Thoracic aorta (tissue), 2 donors: ENCODE measurements at places on chromosomes 1 and 21.

GRCh38 chr1:214019499-214019898, 31.7 kb downstream of the PROX1 start:
- DNase-seq: no peak

DNA sequence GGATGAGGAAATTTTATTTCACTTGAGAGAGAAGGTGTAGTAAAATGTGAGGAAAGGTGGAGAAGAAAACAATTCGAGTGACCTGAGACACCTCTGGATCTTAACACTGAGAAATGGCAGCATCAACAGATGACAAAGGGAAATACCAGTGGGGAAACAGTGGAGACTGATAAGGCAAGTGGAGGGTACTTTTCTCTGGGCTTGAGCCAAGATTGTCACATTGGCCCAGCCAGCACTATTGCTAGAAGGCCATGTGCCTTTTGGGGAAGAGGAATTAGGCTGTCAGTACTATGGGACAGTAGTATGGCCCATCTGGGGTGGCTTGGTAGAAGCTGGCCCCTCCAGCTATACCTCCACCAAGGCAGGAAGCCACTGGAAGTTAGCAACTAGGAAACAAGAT, 8.4 kb downstream of the SYPL2 start:
- DNase-seq: no peak

- no peak for DNase-seq
Measured at GRCh38 chr1:92096317-92096716, 16.2 kb downstream of the BTBD8 start.

DNA sequence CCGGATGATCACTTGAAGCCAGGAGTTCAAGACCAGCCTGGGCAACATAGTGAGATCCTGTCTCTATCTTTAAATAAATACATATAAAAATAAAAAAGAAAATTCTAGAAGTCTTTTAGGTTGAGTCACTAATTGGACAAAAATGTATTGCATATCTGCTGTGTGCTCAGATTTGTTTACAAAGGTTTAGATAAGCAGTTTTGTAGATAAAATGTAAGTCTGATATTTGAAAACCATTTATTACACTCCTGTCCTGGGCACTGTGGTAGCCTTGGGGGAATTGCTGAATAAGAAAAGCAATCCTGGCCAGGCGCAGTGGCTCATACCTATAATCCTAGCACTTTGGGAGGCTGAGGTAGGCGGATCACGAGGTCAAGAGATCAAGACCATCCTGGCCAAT, 11.6 kb downstream of the GMEB1 start:
- no peak for DNase-seq

DNA sequence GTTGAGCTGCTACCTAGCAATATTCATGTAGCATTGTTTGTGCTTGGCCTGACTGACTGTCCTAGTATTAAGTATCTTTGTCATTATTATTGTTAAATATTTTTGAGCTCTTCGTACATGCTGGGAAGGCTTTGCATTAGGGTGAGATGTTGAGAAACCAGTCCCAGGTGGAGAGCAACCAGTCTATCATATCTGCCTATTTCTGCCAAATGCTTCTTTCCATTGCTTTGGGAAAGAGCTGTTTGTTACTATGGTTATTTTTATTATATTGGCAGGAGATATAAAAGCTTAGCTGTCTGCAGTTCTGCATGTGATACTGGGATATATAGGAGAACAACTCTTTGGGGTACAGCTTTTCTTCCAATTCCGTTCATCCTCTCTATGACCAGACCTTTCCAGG, 85.1 kb downstream of the CLDN17 start:
- no peak for DNase-seq

DNA sequence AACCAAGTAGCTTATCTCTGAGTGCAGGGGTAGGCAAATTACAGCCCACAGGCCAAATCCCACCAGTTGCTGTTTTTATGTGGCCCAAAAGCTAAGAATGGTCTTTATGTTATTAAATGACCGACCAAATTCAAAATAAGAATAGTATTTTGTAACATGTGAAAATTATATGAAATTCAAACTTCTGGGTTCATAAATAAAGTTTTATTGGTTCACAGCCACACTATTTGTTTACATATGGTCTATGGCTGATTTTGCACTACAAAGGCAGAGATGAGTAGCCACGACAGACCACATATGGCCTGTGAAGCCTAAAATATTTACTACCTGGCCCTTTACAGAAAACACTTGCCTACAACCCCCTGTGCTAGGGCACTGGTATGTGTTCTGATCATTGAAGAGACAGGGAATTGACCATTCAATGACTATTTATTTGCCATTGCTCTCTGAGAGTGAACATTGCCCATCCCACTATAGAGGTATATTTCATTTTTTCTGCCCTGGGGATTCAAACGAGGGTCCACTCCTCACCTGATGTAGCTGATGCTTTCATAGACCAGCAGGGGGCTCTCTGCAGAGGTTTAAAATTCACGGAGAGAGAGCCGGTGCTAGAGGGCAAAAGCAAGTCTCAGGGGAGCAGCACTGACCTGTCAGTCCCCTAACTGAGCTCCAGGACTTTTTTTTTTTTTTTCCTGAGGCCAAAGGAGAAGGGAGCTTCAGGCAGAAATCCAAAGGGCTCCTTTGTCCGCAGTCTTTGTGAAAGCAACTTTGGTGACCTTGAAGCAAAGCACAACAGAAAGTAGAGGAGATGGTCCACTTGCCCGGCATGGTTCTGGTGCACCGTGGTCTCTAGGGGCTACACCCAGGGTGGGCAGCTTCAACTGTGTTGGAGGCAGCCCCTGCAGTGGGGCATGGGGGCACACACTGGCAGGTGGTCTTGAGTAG, 7.3 kb upstream of the GNL2 start:
- DNase-seq: no peak

DNA sequence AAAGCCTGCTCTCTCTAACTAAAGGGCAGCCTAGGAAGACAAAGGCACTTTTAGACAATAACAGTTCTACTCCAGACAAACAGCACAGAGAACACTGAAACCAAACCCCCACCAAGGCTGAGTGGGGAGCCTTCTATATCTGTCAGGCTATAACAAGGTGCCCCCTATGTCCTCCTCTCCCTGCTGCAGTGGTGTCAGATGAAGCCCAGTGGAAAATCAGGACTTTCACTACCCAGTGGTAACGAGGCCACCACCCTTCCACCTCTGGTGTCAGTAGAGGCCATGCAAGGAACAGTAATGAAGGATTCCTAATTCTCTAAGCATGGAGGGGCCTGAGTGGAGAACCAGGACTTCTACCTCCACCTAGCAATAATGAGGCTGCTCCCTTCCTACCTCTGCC, 83.7 kb downstream of the ZSWIM5 start:
- no peak for DNase-seq

- DNase-seq: no peak
Measured at GRCh38 chr1:183023601-183024316, 539 bp downstream of the LAMC1 start.

- DNase-seq: no peak
Measured at GRCh38 chr1:73862355-73862754, 335.6 kb downstream of the LRRIQ3 start.

GRCh38 chr1:95022644-95022926, 50.2 kb downstream of the ALG14 start:
- no peak for DNase-seq

DNA sequence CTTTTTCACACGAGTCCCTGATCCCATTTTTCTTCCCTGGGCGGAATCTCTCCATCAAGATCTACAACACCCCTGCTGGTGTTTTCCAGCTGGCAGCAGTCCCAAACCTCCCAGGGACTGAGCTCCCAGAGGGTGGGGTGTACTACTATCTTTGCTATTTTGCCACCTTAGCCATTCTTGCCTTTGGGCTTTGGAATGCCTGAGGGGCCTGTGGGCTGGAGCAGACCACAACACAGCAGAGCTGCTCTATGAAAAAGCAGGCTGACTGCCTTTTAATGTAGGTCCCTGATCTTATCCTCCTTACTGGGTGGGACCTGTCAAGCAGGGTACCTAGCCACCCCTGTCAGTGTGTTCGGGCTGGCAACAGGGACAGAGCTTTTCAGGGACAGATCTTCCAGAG, 91.9 kb downstream of the KCNT2 start:
- DNase-seq: no peak

DNA sequence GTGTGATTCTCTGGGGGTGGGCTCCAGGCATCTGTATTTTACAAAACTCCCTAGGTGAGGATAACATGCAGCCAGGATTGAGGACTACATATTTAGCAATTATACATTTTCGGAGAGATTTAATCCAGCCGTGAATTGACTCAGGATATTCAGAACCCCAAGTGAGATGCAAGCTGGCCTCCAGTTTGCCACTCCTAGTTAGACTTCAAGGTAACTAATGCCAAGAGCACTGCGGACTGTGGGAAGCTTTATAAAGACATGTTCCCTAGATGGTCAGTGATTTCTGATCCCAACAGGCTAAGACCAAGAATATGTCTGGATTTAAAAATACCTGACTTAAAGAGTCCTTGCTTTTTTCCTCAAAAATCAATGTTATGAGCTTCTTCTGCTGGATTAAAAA, 308.5 kb downstream of the NTNG1 start:
- DNase-seq: no peak
